SHP77 (cell line): ENCODE measurements at places on chromosomes 12 and 14.

DNA sequence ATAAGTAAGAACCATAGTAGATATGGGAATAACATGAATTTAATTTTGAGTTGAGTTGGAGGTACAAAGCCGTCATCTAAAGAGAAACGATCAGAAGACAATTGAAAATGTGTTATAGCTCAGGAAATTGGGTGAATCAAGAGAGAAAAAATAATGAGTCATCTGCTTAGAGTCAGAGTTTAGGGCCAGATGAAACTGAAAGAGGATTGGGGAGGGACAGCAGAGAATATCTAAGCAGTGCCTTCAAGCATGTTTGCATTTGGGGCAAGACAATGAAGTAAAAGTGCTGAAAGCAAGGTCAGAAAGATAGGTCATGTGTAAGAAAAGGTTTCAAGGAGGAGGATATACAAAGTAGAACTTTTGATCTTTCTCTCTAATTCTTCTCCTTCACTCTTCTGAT is 49.4 kb downstream of the SLC15A5 start:
- no peak for DNase-seq

GRCh38 chr12:102022286-102022685 is 39.5 kb downstream of the WASHC3 start:
- DNase-seq: no peak

GRCh38 chr12:82650627-82651337 is 35.9 kb upstream of the TMTC2 start:
- no peak for DNase-seq

- no peak for DNase-seq
These were observed 64.0 kb downstream of the FRMD6 start for GRCh38 chr14:51715742-51716141.

DNA sequence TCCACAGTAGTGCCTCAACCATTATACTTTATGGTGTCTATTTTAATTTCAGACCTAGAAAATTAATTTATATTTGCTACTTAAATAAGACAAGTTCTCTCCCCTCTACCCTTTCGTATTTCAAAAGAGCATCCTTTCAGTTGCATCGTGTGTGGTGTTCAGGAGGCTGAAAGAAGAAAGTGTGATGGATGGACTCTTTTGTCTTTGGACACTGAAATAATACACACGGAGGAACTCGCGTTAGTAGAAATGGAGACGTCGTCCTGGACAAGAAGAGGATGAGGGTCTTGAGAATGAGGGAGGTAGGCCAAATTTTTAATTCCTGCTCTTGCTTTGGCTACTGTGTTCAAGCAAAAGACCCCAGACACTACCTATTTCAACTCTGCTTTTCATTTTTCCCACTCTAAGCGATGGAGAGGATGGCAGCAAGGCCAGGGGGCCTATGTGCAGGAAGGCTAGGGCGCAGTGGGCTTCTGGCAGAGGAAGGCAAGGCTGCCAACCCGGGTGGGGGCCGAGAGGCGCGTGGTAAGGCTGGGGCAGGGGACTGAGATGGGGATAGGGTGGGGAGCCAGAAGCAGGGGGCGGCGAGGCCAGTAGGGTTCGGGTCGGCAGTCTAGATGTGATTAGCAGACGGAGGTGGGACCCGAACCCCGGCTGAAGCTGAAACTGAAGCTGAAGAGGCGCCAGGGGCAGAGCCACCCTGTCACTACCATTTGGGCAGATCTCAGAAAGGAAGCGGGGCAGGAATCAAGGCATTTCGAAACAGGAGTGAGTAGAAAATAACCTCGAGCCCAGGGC is 722 bp downstream of the TMED8 start:
- no peak for DNase-seq

GRCh38 chr14:68047906-68048305 is 228.3 kb downstream of the RAD51B start:
- DNase-seq: no peak

DNA sequence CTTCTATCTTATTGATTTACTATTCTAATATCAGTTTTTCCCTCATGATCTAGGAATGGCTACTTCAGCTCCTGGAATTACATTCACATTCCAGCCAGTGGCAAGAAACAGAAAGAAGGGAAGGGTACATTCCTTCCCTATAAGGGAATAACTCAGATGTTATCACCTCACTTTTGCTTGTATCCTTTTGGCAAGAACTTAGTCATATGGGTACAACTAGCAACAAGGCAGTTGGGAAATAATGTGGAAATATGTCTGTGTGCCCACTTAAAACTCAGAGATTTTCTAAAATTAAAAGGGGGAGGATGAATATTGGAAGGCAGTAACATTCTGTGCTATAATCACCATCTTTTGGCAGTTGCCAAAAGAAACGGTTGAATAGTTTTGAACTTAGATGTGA is 85.6 kb downstream of the MSRB3 start:
- DNase-seq: no peak

DNA sequence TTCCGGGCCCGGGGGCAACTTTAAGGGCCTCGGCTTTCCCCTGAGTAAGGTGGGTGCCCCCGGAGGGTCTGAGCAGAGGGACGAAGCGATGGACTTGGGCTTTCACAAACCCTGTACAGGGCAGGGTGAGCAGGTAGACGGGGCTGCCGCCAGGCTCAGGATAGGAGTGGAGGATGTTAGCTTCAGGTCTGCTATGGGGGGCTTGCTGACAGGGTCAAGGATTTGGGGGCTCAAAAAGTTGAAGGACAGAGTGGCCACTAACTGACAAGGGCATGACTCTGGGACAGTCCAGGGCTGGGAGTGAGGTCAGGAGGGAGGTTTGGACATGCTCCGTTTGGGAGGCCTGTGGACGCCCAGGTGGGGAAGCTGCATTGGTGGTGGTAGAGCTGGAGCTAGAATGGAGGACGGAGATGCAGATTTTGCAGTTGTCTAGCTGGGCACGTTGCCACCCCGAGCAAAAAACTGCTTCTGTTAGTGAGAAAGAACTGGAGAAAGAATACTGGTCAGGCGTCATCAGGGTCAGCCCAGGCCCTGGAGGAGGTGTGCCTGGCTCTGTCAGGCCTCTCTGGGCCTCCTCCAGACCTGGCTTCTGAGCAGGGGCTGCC is 113.3 kb downstream of the ADGRD1 start:
- DNase-seq: no peak

- DNase-seq: no peak
These were observed 65.8 kb downstream of the FOS start for GRCh38 chr14:75344411-75344810.

DNA sequence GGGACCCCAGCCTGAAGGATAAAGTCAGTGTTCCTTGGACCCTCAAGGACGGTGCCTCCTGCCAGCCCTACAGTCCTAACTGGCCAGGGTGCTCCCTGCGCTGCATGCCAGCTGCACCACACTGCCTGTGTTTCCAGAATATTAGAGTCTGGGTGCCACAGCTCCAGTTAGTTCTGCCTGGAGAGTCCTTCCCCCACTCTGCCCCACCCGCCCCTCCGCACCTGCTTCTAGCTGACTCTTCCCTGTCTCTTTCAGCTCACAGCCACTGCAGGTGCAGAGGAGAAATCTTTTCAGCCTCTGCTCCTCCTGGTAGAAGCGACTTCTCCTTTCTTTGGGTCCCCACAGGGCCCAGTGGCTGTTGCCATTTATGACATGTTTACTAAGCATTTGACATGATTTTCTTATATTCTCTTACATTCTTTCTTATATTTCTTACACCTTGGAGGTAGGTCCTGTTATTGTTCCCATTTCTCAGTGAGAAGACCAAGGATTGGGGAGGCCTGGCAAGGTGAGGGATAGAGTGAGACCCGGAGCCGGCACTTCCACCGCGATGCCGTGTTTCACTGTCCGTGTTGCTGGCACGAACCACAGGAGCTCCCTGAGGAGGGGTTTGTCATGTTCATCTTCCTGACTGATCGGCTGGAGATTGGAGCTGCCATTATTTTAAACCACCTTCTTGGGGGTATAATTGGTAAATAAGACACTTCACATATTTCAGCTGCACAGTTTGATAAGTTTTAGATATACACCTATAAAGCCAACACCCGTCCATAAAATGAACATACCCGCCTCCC is 29.4 kb downstream of the SYNE3 start:
- DNase-seq: no peak

DNA sequence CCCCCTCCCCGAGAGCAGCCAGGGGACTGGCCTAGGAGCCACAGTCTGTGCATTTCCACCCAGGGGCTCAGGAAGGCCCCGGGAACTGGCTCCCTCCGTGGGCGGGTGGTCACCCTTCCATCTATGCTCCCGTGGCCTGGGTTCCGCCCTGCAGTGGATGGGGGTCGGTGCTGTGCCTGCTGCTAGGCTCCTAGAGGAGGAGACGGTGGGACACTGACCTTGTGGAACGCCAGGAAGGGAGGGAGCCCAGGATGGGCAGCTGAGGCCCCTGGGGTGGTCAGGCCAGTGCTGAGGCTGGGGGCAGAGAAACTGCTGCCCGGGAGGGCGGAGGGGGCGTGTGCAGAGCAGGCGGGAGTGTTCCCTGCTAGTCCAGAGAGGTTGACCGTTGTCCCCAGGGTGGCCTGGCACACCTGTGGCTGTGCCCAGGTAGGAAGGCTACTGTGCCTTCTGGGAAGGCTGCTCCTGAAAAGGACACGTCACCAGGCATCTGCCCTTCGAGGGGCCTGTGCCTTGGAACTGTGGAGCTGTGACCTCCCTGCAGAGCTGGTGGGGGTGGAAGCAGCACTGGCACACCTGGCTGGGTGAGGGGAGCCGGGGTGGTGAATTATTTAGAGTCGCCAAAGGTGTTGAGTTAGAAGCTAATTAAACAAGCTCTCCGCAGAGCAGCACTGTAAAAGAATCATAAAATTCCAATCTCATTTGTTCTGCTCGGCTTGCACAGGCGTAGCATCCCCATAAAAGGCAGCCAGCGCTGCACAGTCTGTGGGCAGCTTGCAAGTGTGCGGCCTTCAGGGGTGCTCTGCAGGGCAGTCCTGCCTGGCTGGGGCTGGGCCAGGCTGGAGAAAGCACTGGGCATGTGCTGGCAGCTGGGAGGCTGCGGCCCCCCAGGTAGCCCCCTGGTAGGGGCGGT is 145.1 kb downstream of the KIF26A start:
- no peak for DNase-seq

- no peak for DNase-seq
These were observed 1.3 kb upstream of the ADGRD1 start for GRCh38 chr12:130952171-130952954.
